HTR-8/SVneo (cell line): ENCODE measurements at places on chromosomes 6 and 20.
A peak's percentile ranks its signal among the peaks of the same experiment; 100 is the strongest.

DNA sequence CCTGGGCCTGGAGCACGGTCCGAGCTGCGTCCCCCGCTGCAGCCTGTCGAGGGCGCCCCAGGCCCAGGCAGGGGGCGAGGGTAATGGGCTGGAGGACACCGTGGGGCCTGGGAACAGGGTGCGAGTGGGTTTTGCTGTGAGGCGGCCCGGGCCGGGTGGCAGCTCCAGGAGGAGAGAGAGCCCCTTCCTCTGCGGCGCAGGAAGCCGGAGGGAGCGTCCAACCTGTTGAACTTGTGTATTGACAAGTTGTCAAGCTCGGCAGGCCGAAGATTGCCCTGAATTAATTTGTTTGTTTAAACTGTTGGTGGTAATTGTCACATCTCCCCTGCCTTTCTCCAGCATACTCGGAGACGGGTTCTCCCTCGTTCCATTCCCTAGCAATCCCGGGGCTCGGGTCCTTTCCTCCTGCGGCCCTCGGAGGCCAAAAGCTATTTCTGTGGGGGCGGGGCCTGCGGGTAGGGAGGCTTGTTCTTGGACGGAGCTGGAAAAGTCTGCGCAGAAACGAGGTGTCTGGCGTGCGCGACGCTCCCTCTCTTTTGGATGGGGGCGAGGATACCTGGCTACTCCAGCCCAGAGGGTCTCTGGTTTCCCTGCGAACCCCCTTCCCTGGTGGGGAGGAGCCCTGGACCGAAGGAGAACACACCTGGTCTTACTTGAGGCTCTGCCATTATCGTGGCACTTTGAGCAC, 9.9 kb downstream of the NR2E1 start:
- no peak for DNase-seq

DNA sequence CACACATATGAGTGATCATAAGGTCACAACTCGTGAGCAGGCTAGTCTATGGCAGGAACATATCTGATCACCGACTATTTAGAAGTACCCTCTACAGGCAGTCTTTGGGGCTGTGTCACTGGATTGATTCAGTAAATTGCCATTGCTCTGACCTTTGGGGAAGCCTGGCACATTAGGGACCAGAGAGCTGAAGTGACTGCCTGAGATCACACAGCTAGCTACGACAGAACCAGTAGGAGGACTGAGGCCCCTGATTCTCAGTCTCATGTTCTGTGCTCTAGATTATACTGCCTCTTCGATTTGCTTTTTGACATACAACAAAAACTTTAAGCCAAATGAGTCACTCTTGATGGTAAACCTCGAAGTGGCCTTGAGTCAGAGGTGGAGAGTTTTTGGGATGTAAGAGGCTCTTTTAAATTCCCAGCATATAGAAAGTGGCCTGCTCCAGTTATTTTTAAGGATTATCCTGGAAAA, 247.5 kb upstream of the SUPT3H start:
- DNase-seq = no peak

DNA sequence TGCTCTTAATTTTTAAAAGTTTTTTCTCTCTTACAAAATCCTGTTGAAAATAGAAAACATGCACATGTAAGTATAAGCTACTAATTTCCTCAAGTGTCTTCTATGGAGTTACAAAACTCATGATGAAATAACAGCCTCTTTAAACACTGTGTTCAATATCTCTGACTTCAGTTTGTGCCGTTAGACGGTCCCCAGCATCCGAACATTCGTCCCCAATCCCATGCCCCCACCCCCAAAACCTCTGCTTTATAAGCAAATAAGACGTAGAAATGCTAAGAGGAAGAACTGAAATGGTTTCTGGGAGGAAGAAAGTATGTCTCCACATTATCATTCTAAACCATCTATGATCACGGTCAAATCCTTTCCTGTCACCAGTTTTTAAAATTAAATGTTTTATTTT, 31.7 kb upstream of the MYB start:
- DNase-seq = no peak

- DNase-seq = no peak
Measured at GRCh38 chr6:127886603-127887002, 14.3 kb downstream of the THEMIS start.

DNA sequence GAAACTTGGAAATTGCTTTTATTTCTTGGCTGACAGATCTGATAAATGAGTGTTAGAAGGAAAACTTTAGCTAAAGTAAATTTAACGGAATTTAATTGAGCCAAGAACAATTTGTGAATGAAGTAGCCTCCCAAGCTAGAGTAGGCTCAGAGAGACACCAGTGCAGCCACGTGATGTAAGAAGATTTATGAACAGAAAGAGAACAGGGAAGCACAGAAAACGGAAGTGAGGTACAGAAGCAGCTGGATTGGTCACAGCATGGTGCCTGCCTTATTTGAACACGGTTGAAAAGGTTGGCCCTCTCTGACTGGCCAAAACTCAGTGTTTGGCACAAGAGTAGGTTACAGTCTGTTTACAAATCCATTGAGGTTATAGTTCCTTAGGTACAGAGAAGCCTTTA, 29.5 kb upstream of the IFNGR1 start:
- no peak for DNase-seq

- peak; percentile 73 for DNase-seq
Measured at GRCh38 chr6:30682143-30683117, 4.0 kb downstream of the PPP1R18 start.

- DNase-seq = peak; percentile 55
Measured at GRCh38 chr20:52379723-52380336, 188.3 kb upstream of the ZFP64 start.

DNA sequence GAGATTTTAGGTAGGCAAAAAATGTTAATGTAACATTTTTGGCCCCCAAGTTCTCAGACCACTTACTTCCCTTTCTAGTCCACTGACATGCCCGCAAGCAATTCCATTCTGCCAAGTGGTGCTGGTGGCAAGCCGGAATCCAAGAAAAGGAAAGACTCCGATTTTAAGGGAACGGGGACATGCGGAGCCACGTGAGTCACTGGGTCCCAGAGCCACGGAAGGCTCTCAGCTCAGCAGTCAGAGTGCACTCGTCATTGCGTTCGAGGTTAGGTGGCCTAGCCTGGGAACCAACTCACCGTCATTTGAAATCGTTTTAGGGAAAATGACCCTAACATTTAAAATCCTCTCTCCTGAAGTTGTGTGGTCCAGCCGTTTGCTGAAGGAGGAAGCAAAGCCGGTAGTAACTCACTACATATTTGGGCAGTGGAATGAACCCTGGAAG, 711 bp upstream of the SIRT5 start:
- no peak for DNase-seq

DNA sequence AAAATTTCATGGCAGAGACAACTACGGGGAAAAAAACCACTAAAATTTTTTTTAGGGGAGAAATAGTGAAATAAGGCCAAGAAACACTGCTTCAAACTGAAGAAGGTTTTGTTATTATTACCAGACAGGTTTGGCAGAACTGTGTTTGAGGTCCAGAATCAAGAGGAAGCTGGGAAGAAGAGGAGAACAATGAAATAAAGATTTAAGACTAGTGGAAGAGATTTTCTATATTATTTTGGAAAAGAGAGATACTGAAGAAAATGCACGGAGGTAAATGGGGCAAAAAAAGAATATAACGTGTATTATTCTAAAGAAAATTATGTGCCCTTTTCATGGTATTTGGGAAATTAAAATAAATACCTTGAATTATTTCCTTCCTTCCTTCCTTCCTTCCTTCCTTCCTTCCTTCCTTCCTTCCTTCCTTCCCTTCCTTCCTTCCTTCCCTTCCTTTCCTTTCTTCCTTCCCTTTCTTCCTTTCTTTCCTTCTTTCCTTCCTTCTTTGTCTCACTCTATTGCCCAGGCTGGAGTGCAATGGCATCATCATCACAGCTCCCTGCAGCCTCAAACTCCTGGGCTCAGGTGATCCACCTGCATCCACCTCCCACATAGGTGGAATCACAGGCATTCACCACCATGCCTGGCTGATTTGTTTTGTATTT, 124.3 kb downstream of the GJA1 start:
- no peak for DNase-seq

- DNase-seq = peak; percentile 81
Measured at GRCh38 chr6:41936073-41936837, 5.4 kb downstream of the CCND3 start.

- peak; percentile 38 for DNase-seq
Measured at GRCh38 chr6:16184129-16184528, 54.3 kb upstream of the GMPR start.

DNA sequence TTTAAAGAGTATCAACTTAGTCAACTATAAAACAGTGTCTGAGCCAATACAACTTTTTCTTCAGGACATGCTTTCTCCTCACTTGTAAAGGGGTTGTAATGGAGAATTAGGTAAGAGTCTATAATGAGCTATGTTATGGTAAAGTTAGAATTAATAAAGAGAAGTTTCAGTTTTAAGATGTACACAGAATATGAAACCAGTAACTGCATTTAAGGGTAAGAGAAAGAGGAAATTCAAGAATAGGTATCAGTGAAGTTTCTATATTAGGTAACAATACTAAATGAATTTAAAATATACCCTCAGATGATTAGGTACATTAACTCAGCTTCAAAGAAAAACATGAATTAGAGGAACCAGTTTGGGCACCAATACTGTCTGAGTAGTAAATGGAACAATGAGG, 1444.3 kb upstream of the ADGRB3 start:
- no peak for DNase-seq

- DNase-seq = no peak
Measured at GRCh38 chr6:5619249-5619648, 357.9 kb downstream of the FARS2 start.

DNA sequence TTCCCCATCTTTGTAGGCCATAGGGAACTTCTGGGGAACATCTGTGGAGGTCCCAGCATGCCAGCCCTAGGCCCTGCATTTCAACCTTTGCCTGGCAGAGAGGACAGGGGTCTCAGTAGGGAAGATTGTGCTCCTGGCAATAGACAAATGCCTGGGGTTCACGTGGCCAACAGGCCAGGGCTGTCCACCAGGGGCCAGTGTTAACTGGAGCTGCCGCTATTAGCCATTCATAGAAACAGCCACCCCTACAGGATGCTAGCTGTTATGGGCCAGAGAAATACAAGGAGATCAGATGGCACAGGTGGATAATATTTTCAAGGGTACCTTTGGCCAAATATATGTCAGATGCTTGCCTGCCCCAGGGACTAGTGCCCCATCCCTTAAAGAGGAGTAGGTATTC, 932.9 kb downstream of the QKI start:
- no peak for DNase-seq

DNA sequence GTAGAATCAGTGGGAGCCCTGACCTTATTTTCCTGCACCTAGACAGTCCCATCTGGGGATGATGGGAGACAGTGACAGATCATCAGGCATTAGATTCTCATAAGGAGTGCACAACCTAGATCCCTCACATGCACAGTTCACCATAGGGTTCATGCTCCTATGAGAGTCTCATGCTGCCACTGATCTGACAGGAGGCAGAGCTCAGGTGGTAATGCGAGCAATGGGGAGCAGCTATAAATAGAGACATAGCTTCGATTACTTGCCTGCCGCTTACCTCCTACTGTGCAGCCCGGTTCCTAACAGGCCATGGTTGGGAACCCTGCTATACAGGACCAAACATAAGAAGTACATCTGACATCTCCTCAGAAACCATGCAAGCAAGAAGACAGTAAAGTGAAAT, 31.5 kb upstream of the ASF1A start:
- no peak for DNase-seq

- no peak for DNase-seq
Measured at GRCh38 chr6:147856687-147857086, 348.2 kb downstream of the SAMD5 start.
